Calu3 (cell line): ENCODE measurements at places on chromosomes 2 and 18. TPM values are rescaled to one million over a fixed set of nuclear protein-coding genes. Genes with fewer than 3 reads are reported as not detected.

DNA sequence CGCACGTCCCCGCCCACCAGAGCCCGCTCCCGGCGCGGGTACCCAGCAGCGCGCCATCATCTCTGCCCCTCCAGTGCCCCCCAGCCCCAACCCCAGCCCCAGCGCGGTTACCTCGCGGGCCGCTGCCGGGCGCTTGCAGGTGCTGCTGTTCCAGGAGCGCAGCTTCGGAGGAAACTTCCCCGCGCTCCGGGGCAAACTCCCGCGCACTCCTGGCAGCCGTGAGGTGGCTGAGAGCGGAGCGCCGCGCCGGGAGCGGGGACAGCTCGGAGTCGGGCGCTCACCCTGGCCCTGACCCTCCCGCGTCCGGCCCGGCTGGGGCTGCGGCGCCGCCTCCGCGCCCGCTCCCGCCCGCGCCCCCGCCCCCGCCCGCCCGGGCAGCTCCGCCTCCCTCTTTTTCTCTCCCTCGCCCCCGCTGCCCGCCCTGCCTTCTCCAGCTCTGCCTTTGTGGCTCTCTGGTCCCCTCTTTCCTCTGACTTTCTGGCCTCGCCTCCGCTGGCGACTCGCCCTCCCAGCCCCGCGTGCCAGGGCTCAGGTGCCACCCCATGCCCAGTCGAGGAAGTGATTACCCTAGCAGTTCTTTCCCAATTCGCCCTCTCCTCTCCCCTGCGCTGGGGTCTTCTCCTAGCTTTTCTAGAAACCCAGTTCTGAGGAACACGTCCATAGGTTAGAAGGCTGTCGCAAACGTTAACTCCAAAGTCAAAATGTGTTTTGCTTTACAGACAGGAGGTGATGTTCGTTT lies at the start of gene CHST9:
TSS of gene CHST9 (minus strand) at position 284 of the 739 bp plus-strand sequence. CDS start 42,499 bp downstream, outside the sequence.
- no peaks in the 10 kb centered on the region for H3K27me3 ChIP-seq
- peak within 1 kb of the TSS; percentile 92 for H3K27ac ChIP-seq
- peaks cover 27% of the 10 kb centered on the region for H3K36me3 ChIP-seq
- H3K4me1 ChIP-seq: peaks cover 64% of the 10 kb centered on the region

DNA sequence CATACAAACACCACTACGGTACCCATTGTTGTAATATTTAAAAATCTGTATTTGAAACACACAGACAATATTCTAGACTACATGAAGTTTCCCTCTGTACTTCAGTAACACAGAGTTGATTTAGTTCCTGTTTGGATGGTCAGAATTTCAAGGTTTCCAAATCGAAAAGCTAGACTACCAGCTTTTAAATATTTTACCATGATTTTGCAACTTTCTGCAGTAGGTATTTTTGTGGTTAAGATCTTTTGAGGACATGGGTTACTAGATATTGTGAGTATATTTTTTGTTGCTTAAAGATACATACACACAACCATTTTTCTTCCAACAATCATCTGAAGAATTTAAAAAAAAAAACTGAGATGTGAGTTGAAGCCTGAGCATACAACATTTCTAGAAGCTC lies 10.9 kb downstream of the SERPINB5 start:
- peaks cover 16% of the 10 kb centered on the region for H3K36me3 ChIP-seq
- no peak overlapping the region for H3K4me3 ChIP-seq
- no peaks in the 10 kb centered on the region for H3K27me3 ChIP-seq
- H3K4me1 ChIP-seq: no peaks in the 10 kb centered on the region
- no peak overlapping the region for H3K27ac ChIP-seq

DNA sequence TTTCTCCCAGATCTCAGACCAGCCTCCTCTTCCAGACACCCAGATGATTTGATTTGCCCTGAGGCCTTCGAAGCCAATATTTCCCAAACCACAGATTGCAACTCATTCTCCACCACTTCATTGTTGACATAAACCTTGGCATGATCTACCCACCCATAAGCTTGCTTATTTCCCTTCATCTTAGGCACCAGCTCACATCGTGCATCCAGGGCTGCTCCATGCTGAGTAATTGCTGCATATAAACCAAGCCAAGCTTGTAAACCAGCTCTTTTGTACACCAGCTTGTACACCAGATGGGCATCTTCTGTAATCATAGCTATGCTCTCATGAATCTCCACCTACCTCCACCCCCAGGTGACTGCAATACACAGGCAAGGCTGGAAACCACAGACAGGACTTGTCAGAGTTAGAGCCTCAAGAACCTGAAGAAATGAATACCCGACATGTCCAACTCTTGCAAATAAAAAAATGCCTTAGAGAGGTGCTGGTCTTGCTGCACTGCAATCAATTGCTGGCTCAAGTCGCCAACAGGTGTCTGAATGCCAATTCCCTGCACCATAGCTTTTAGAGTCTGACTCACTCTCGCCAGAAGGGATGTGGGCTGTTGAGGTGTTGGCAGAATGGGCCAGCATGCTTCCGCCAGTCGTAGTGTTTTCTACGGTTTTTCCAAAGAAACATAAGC lies 31.5 kb downstream of the TRABD2A start:
- no peak overlapping the region for H3K27ac ChIP-seq
- no peak for DNase-seq
- no peaks in the 10 kb centered on the region for H3K4me1 ChIP-seq
- no peaks in the 10 kb centered on the region for H3K36me3 ChIP-seq
- H3K4me3 ChIP-seq: no peak overlapping the region

NEURL3 gene
- total RNA-seq: 18.5 and 19.7 TPM in 2 replicates

GRCh38 chr2:134555411-134555810 lies 163.4 kb downstream of the TMEM163 start:
- no peaks in the 10 kb centered on the region for H3K36me3 ChIP-seq
- peaks cover 34% of the 10 kb centered on the region for H3K27me3 ChIP-seq
- no peak overlapping the region for H3K4me3 ChIP-seq
- no peak for DNase-seq

DNA sequence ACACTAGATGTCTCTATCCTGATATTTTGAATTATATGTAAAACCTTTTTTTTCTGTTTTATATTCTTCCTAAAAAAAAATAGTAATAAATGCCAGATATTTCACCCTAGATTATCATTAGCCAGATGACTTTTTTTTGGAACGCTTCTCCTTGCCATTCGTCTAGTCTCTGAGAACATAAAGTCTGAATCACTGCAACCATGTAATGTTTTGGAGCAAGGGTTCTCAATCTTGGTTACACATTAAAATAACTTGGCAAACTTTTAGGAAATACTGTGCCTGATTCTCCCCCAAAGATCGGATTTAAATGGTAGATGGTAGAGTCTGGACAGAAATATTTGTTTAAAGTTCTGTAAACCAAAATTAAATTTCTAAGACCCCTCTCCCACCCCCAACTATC lies 21.0 kb downstream of the SLC25A52 start:
- H3K27me3 ChIP-seq: no peaks in the 10 kb centered on the region
- no peaks in the 10 kb centered on the region for H3K36me3 ChIP-seq
- DNase-seq: no peak

- no peak overlapping the region for H3K27ac ChIP-seq
- no peak overlapping the region for H3K4me3 ChIP-seq
- no peaks in the 10 kb centered on the region for H3K4me1 ChIP-seq
- peaks cover 5% of the 10 kb centered on the region for H3K36me3 ChIP-seq
Measured at GRCh38 chr2:735670-736218, 58.5 kb upstream of the TMEM18 start.

ALKAL2 gene
- total RNA-seq: not detected in 2 replicates

GRCh38 chr2:70967189-70967588 lies 11.2 kb upstream of the ANKRD53 start:
- peaks cover 91% of the 10 kb centered on the region for H3K27me3 ChIP-seq
- peaks cover 9% of the 10 kb centered on the region for H3K4me1 ChIP-seq
- H3K27ac ChIP-seq: no peak overlapping the region
- no peak overlapping the region for H3K4me3 ChIP-seq
- peaks cover 5% of the 10 kb centered on the region for H3K36me3 ChIP-seq

GRCh38 chr2:55231546-55232083 lies 478 bp downstream of the CLHC1 start:
- H3K4me1 ChIP-seq: peaks cover 27% of the 10 kb centered on the region
- DNase-seq: no peak
- H3K27ac ChIP-seq: peak overlapping the region; percentile 92
- peaks cover 58% of the 10 kb centered on the region for H3K36me3 ChIP-seq
- peak overlapping the region; percentile 80 for H3K4me3 ChIP-seq

GRCh38 chr2:191465766-191466420 lies 212.0 kb upstream of the NABP1 start:
- H3K27ac ChIP-seq: no peak overlapping the region
- no peaks in the 10 kb centered on the region for H3K36me3 ChIP-seq
- H3K4me3 ChIP-seq: no peak overlapping the region
- no peaks in the 10 kb centered on the region for H3K27me3 ChIP-seq
- no peak for DNase-seq
- no peaks in the 10 kb centered on the region for H3K4me1 ChIP-seq

GRCh38 chr18:54129448-54130067 lies 94.9 kb downstream of the MBD2 start:
- H3K27ac ChIP-seq: no peak overlapping the region
- H3K27me3 ChIP-seq: no peaks in the 10 kb centered on the region
- no peaks in the 10 kb centered on the region for H3K4me1 ChIP-seq
- H3K36me3 ChIP-seq: no peaks in the 10 kb centered on the region

DNA sequence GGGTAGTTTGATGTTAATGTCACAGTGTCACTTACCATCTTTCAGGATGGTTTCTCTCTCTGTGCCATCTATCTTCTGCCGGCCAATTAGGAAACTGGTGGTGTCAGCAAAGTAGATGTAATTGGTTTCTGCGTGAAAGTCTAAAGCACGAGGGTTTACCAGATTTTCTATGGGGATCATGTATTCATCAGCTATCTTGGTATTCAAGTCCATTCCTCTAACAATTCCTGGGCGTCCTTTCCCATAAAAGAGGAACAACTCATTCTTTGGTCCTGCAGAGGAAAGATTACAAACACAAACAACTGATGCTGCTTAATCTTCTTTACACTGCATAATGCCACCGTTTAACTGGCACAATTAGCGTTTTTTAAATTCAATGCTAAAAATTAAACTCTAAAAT lies 1081.9 kb downstream of the LRP1B start:
- H3K27ac ChIP-seq: no peak overlapping the region
- H3K4me3 ChIP-seq: no peak overlapping the region
- H3K27me3 ChIP-seq: no peaks in the 10 kb centered on the region
- no peak for DNase-seq

DNA sequence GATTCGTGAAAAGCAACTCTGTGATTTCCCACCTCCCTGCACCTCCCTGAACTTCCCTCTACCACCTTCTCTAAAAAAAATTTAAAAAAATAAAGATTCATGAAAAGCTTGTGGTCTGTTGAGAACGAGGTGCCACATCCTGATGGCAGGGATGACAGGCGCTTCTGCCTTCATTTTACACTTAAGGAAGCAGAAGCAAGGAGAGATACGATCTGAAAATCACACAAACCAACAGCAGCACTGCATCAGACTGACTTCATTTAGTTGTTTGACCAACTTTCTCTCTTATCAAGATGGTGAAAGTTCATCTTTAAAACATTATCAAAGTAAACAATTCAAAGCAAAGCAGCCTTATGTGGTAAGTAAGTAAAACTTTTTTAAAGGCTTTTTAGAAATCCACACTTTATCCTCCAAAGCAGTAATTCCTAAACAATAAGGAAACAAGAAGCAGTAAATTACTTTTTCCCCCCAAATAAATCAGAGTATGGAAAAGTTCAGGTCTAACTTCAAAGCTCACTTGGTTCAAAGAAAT lies 15.5 kb downstream of the WDFY1 start:
- no peak overlapping the region for H3K4me3 ChIP-seq
- no peak for DNase-seq
- no peaks in the 10 kb centered on the region for H3K27me3 ChIP-seq
- no peak overlapping the region for H3K27ac ChIP-seq

COL3A1 gene
- not detected in 2 replicates for total RNA-seq

- no peaks in the 10 kb centered on the region for H3K4me1 ChIP-seq
- no peak for DNase-seq
- H3K27me3 ChIP-seq: peaks cover 21% of the 10 kb centered on the region
Measured at GRCh38 chr2:126907671-126908070, 9.0 kb downstream of the TEX51 start.

GRCh38 chr2:74792282-74792681 lies 41.6 kb upstream of the HK2 start:
- H3K27me3 ChIP-seq: peaks cover 18% of the 10 kb centered on the region
- no peak overlapping the region for H3K27ac ChIP-seq
- no peaks in the 10 kb centered on the region for H3K4me1 ChIP-seq
- no peak overlapping the region for H3K4me3 ChIP-seq

GRCh38 chr2:6945087-6945813 lies 28.0 kb downstream of the RNF144A start:
- H3K27me3 ChIP-seq: no peaks in the 10 kb centered on the region
- H3K36me3 ChIP-seq: no peaks in the 10 kb centered on the region
- H3K27ac ChIP-seq: no peak overlapping the region
- peaks cover 9% of the 10 kb centered on the region for H3K4me1 ChIP-seq
- DNase-seq: no peak

- peaks cover 54% of the 10 kb centered on the region for H3K36me3 ChIP-seq
- H3K4me3 ChIP-seq: peak overlapping the region; percentile 86
- peak; percentile 17 for DNase-seq
- H3K4me1 ChIP-seq: peaks cover 8% of the 10 kb centered on the region
- peak overlapping the region; percentile 98 for H3K27ac ChIP-seq
- no peaks in the 10 kb centered on the region for H3K27me3 ChIP-seq
Measured at GRCh38 chr2:61538920-61539520, 864 bp upstream of the XPO1 start.
